ENCODE measurements at places on chromosomes 2 and 18.

DNA sequence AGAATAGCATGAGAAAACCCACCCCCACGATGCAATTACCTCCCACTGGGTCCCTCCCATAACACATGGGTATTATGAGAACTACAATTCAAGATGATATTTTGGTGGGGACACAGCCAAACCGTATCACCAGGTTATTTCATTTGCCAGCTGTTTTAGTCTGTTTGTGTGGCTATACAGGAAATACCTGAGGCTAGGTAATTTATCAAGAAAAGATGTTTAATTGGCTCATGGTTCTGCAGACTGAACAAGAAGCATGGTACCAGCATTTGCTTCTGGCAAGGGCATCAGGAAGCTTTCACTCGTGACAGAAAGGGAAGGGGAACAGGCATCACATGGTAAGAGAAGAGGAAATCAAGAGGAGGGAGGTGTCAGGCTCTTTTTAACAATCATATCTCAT lies 329.2 kb downstream of the GULP1 start:
- DNase-seq, result no peak

DNA sequence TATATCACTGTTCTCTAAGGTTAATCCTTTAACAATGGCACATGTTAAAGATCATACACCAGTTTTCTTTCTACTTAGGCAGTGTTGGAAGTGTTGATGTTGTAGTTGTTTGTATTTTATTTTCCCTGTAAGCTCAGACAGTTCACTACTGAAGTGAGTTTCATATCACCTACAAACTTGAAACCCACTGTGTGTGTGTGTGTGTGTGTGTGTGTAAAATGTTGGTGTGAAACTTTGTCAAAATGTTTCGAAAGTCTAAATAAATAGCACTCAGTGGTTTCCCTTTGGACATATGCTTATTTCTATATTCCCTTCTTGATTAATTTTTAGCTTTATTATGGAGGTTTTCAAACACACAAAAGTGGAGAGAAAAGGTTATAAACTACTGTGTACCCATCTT lies 79.8 kb upstream of the CAVIN2 start:
- DNase-seq, result no peak

- DNase-seq, result no peak
These were observed 47.4 kb upstream of the DNMT3A start for GRCh38 chr2:25389161-25389560.

DNA sequence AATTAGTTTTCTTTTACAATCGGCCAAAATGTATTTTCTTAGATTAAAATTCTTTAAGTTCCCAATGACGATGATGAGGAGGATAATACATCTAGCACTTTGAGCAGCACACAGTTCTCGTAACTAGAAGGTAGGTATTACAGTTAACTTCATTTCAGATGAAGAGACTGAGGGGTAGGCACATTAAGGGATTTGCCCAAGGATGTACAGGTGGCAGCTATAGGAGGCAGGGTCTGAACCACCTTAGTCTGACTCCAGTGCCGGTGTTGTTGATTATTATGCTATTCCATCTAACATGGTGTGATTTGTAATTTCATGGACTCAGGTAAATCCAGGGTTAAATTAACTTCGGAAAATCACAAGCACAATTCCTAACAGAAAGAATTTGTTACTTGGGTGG lies 1.1 kb downstream of the CD28 start:
- no peak for DNase-seq

- peak; percentile 83 for DNase-seq
These were observed 70.0 kb downstream of the MBP start for GRCh38 chr18:77062518-77063003.

Data from CD4-positive, alpha-beta T cell (primary cell).